ENCODE measurements at places on chromosomes 3 and 15.

DNA sequence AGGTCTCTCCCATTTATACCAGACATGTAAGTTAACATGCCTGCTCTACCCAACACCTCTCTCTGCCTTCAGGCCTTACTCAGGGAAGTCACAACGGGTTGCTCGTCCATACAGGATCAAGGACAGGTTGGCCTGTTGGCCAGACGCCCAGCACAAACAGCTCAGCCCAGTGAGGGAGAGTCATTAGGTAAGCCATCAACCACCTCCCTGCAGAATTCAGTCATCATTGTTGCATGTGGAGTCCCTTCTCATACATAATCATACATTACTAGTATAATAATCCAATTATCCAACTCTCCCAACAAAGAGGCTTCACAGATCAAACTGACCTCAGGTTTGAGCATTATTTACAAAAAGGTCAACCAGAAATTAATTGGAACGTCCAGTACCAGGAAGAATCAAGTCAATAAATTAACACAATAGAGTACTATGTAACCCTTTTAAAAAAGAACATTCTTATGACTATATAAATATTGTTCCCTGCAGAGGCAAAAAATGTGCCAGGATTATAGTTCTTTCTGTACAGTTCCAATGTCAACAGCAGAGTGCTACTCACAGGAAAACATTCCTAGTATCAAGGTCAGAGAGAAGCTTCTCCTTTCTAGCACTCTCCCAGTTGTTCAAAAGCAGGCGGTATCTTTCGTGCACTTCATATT, 33.2 kb downstream of the HOMER2 start:
- no peak for DNase-seq

DNA sequence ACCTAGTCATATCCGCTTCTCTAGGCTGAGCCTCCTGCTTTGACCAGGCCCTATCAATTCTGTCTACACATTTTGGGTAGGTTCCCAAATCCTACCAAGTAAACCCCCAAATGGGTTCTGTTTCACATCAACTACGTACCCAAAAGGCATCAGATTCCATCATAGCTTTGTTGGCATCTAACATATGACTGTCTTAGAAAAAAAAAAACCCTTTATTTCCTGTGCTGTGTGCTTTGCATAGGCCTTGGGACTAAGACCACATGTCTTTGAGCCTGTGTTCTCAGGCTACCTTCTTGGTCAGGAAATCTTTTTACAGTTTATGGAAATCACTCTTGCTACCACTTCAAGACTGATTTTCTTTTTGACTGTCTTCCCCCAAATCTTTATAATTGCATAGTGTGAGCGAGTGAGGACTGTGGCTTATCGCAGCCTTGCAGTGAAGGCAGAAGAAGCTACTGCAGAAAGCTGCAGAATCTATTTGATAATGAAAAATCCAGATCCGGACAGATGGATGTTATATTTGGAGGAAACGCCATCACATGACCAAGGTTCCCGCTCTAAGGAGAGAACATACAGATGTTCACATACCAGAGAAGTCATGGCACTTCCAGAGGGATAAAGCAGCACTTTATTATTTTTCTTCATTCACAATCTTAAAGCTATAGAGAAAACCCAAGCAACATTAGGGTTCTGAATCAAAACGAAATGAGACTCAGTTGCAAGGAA, 111.2 kb downstream of the EOMES start:
- DNase-seq: no peak

GRCh38 chr15:39031596-39031995, 467.0 kb upstream of the RASGRP1 start:
- DNase-seq: no peak

- no peak for DNase-seq
These were observed 25.5 kb downstream of the CPN2 start for GRCh38 chr3:194325424-194326153.

GRCh38 chr15:66172324-66172980, 81.1 kb downstream of the MEGF11 start:
- DNase-seq: no peak

GRCh38 chr15:31155151-31155550, 53.6 kb upstream of the TRPM1 start:
- DNase-seq: no peak

DNA sequence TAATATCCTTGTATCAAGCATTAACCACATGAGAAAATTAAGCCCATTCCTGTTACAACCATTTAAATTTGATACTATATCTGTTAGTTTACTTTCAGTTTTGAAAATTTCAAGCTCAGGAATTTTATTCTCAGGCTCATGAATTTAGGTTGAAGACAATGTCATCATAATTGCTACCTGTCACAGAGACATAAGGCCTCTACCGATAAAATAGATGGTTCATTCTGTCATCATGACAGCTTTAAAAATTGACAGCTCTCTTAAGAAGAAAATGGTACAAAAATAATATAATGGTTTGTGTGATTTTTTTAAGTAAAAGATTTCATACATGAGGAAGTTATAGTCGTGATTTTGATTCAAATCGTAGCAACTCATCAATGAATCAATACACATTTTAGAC, 1003.2 kb downstream of the ROBO1 start:
- DNase-seq: no peak

- DNase-seq: no peak
These were observed 658.7 kb downstream of the SQOR start for GRCh38 chr15:46293550-46293949.

- no peak for DNase-seq
These were observed 1.4 kb downstream of the CYFIP1 start for GRCh38 chr15:22978691-22979237.

DNA sequence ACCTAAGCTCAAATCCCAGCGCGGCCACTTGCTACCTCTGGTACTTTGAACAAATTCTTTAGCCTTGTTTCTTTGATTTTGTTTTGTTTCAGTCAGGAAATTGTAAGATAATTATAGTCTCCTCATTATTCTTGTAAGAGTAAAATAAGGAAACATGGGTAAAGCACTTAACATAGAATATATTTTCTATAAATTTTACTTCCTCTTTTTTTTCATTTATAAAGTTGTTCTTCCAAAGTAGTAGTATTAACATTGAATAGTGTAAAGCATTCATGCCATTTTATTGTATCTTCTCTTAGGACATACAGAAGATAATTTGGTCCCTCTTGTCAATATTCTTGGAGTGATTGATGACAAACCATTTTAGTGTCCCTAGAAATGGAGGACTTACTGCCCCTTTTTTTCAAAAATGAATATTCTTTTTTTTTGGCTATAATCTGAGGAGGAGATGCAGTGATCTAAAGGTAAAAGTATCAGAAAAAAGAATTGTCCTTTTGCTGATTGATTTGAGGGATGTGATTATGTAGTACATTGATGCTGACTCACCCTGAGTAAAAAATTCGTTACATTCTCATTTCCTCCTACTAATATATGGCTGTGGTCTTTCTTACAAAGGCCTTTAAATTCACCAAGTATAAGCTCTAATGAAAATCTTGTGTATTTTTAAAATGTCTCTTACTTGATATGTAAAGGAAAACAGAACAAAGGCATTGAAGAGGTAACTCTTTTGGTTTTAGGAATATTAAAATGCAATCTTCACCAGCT, 51.0 kb downstream of the ALCAM start:
- DNase-seq: peak; percentile 26

DNA sequence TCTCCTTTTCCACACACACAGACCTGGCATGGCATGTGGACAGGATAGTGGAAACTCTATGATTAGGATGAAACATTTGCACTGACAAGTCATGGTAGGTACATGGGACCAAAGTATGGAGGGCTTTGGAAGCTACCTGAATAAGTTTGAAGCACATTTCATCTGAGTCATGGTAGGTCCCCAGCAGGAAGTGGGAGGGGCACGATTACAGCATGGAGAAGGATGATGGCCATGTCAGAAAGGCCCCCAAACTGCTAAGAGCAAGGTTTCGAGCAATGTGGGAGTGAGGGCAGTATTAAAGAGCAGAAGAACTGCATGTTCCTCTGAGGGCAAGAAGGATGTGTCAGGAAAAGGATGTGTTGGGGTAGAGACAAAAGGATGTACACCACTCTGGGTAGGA, 51.5 kb upstream of the CSTA start:
- DNase-seq: no peak

GRCh38 chr3:14411166-14411526, 8.7 kb downstream of the SLC6A6 start:
- DNase-seq: no peak

- DNase-seq: no peak
These were observed 70.2 kb downstream of the ARHGAP31 start for GRCh38 chr3:119364401-119364800.

DNA sequence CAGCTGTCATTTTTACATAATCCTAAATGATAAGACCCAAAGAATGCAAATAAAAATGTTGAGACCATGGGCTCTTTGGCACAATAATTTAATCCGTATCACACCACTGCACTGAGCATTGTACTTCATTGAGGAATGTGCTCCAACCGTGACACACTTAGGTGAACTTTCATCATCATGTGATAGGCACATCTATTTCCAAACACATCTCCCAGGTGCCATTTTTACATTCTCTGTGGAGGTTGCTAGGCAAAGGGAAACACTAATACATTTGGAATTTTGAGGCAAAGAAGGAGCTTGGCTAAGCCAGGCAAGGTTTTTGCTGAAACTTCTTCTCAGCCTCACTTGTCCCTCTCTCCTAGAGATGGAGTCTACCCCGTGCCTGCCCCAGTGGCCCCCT, 68.7 kb downstream of the LRTM1 start:
- DNase-seq: no peak

GRCh38 chr3:104746056-104746455, 620.7 kb upstream of the ALCAM start:
- DNase-seq: no peak

- no peak for DNase-seq
These were observed 560.8 kb downstream of the OCA2 start for GRCh38 chr15:27538325-27538724.

DNA sequence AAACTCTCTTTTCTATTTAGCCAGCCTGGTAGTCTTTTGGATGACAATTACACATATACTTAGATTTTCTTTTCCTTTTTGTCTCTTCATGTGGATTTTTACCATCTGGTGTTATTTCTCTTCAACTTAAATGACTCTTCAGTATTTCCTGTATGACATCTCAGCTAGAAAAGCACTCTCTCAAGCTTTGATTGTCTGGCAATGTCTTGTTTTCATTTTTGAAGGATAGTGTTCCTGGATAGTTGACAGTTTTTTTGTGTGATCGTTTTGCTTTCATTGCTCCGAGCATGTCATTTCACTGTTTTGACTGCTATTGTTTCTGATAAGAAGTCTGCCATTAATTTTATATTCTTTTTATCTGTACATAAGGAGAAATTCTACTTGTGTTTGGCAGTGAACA, 766.4 kb downstream of the AGBL1 start:
- no peak for DNase-seq

DNA sequence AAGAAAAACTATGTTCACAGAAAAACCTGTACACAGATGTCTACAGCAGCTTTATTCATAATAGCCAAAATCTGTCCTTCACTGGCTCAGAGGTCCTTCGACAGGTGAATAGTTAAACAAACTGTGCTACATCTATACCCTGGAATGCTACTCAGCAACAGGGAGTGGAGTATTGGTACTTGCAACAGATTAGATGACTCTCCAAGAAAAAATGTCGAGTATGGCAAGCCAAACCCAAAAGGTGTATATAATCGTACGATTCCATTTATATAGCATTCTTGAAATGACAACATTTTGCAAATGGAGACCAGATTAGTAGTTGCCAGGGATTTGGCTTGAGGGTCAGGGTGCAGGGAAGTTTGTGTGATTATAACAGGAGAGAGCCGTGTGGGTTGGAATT, 22.4 kb upstream of the RGMA start:
- DNase-seq: no peak

GRCh38 chr3:46926871-46927717, 49.5 kb downstream of the CCDC12 start:
- DNase-seq: peak; percentile 95

DNA sequence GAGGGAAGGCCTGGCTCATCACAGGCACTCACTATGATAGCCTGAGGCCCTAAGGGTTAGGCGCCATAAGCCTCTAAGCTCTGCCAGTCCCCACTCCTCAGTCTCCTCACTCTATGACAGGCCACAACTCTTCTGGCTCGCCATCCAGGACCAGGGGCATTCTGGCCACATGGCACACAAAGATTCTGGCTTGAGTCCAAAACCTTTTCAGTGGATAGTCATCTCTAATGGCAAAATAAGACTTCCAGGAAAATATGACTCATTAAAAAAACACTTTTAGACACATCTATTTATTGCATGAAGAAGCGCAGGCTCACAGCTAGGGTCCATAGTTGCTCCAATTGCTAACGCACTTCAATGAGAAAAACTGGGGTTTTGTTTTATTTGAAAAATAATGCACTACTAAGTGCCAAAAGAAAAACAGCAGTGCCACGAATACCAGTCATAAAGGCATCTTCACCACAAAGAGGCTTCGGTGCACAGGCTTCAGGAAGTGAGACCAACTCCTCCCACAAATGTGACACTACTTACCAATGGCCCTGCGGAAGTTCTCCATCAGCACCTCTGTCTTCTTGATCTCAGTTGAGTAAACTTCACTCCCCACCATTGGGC, 11.1 kb downstream of the RUVBL1 start:
- no peak for DNase-seq
